ENCODE measurements at places on chromosomes 3 and 15. TPM values are rescaled to one million over a fixed set of nuclear protein-coding genes. Genes with fewer than 3 reads are reported as not detected.
A peak's percentile ranks its signal among the peaks of the same experiment; 100 is the strongest.

DNA sequence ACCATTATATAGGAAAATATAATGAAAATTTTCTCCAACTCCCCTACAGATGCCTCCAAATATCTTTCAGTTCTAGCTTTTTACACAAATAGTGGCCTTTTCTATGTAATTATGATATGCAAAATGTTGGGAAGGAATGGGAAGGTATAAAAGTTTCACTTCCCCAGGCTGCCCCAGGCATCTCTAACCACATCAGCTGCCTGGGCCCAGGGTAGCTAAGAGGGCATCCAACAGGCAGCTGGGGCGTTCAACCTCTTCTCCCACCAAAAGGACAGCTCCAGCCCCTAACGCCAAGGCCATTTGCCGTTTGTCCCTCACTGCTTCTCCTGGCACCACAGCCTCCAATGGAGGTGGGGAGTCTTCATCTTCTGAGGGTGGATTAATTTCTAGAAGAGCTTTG lies 188.1 kb upstream of the TSC22D2 start:
- no peak for DNase-seq

GRCh38 chr3:72176537-72177041 lies 391.6 kb upstream of the PROK2 start:
- no peak for DNase-seq

GRCh38 chr3:195169011-195169649 lies 101.8 kb downstream of the XXYLT1 start:
- no peak for DNase-seq

GRCh38 chr3:50336452-50337174 lies 4.0 kb downstream of the RASSF1 start:
- no peak for DNase-seq

DNA sequence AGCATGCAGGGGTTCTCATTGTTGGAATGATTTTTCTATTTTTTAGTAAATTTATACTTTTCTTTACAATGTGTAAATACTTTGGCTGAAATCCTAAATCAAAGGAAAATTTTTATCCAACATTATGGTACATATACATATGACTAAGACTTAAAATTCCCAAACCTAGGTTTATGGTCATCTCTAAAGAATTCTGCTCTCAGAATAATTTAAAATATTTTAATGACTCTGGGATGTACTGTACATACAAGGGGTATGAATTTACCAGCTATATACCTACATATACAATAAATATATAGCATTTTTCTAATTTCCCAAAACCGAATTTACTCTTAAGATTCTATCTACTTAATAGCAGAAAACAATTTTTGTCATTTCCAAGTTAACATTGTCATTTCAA lies 137.9 kb upstream of the POU1F1 start:
- no peak for DNase-seq

DNA sequence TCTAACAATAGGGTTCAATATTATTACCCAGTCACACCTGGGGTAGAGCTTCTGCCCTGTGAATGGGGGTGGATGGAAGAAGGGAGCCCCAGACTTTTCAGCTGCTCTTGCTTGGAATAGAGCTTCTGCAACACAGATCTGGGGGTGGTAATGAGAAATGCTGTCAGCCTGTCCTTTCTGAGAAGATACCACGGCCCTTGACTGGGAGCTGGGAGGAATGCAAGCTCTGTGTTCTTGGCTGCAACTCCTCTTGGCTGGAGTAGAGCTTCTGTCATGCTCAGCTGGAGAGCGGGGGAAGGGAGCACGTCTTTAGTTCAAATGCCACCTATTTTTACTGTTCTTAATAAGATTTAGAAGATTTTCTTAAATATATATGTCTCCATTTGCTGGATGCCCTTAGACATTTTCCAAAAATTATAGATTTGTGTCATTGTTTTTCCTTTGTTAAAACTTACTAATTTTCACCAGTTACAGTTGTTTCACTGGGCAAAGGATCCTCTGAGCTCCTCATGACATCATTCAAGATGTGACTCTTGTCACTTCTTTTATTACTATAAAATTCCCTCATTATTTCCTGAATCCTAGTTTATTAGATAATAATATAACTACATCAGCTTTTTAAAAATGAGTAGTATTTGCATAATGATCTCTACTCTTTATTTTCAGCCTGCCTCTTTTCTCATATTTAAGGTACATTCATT lies 180.0 kb upstream of the TGFBR2 start:
- no peak for DNase-seq

GRCh38 chr15:68295014-68295805 lies 17.7 kb downstream of the FEM1B start:
- no peak for DNase-seq

DNA sequence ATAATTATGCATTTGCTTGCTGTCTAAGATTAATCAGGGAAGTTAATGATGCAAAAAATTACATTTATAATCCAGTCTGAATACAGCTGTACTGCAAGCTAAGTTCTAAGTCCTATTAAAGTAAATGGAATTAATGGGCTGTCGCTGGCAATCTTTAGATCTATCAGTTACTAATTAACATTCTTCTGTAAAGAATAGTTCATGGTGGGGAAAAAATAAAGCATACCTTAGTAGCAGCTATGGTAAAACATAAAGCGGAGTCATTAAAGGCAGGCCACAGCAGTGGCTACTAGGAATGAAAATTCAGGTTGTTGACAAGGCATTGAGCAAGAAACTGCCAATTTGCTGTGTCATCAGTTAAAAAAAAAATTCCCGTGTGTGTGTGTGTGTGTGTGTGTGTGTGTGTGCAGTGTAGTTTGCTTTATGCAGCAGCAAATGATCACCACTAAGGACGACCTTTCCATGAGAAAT lies 129.8 kb downstream of the ZNF385D start:
- DNase-seq: peak; percentile 9

GRCh38 chr15:63815211-63815610 lies 18.5 kb downstream of the HERC1 start:
- no peak for DNase-seq

GRCh38 chr15:74626752-74627692 lies 11.4 kb downstream of the CLK3 start:
- no peak for DNase-seq

- no peak for DNase-seq
Measured at GRCh38 chr3:105399611-105400010, 32.9 kb downstream of the ALCAM start.

- no peak for DNase-seq
Measured at GRCh38 chr15:33535135-33535534, 224.4 kb downstream of the RYR3 start.

The SLC51A gene
- 25.0 TPM for polyA plus RNA-seq

The SEMA5B gene
- polyA plus RNA-seq: 1.9 TPM

The MAN2A2 gene
- polyA plus RNA-seq: 35.1 TPM

The NBEAL2 gene
- polyA plus RNA-seq: 32.7 TPM

The TICRR gene
- 4.1 TPM for polyA plus RNA-seq

The ANKDD1A gene
- polyA plus RNA-seq: 3.9 TPM

The SNTN gene
- not detected for polyA plus RNA-seq

The CCR8 gene
- polyA plus RNA-seq: 0.09 TPM

The SUSD5 gene
- 2.0 TPM for polyA plus RNA-seq

The COL8A1 gene
- polyA plus RNA-seq: 0.22 TPM

The PRSS50 gene
- polyA plus RNA-seq: 0.01 TPM

The LSAMP gene
- not detected for polyA plus RNA-seq

All from small intestine (tissue), 16 donors.